DMS53 (cell line): ENCODE measurements at places on chromosomes 11 and 22.

DNA sequence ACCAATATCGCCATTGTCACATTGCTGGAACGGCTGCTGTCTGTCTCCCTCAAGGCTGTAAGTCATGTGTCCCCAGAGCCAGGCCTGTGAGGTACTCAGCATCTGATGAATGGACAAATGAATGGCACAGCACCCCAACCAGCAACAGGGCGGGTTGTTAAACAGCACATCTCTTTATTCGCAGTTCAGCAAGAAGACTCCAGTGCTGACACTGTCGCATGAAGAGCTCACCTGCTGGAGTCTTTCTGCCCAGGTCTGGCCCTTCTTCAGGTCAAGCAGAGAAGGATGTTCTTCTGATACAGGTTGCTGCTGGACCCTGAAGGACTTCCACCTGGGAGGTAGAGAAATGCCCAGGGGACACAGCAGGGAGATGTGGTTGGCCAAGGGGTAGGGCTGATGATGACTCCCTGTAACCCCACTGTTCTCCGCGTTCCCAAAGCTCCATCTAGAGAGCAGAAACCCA is 4.8 kb downstream of the SPATA19 start:
- no peak for DNase-seq

GRCh38 chr11:130600139-130600538 is 151.7 kb downstream of the ADAMTS15 start:
- DNase-seq: no peak

- peak; percentile 62 for DNase-seq
Observed at GRCh38 chr22:44024288-44024921, at the start of gene PARVB. Gene PARVB (plus strand): TSS chr22:44024302. CDS start chr22:44024340, 38 bp downstream.

- DNase-seq: no peak
Observed at GRCh38 chr22:47787501-47788227, 1025.2 kb downstream of the TBC1D22A start.

- DNase-seq: no peak
Observed at GRCh38 chr11:62439785-62440602, 21.2 kb downstream of the SCGB1A1 start.

DNA sequence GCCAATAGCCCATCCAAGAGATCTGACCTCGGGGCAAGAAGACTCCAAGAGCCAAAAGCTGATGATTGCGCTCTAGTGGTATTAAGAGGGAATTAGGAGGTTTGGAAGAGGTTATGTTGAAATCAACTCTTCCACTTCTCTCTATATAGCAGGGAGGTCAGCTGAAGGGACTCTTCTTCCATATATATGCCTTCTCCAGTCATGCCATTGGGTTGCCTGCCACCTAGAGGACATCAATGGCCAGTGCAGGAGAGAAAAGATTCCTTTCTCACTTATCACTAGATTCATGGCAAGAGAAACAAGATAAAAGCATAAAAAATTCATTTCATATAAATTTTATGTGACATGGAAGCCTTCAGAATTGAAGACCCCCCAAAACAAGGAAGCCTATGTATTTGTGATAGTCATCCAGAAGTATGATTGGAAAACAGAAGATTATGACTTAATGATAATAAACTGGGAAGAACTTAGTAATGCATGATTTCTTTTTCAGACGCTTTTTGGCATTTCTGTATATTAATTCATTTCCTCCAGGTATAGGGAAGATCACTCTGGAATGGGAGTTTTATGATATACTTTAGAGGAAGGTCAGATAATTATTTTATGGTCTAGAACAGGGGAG is 435.1 kb upstream of the DDI1 start:
- peak; percentile 85 for DNase-seq

GRCh38 chr22:43400449-43400848 is 11.4 kb upstream of the MPPED1 start:
- no peak for DNase-seq

DNA sequence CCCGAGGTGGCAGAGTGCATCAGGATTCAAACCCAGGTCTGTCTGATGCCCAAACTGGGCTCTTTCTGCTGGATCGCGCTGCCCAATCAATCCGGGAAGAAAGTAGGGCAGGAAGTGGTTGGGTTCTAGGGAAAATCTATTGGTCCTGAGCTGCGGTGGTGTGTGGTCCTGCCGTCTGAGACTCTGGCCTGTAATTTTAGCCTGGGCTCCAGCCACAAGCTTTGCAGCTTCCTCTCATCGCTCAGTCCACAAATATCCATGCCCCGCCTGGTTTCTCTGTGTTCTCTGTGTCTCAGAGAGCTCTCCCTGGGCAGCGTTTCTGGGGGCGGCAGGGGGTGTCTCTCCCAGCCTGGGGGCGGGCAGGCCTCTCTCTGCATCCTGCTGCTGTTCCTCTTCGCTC is 18.7 kb downstream of the CACNG2 start:
- no peak for DNase-seq

DNA sequence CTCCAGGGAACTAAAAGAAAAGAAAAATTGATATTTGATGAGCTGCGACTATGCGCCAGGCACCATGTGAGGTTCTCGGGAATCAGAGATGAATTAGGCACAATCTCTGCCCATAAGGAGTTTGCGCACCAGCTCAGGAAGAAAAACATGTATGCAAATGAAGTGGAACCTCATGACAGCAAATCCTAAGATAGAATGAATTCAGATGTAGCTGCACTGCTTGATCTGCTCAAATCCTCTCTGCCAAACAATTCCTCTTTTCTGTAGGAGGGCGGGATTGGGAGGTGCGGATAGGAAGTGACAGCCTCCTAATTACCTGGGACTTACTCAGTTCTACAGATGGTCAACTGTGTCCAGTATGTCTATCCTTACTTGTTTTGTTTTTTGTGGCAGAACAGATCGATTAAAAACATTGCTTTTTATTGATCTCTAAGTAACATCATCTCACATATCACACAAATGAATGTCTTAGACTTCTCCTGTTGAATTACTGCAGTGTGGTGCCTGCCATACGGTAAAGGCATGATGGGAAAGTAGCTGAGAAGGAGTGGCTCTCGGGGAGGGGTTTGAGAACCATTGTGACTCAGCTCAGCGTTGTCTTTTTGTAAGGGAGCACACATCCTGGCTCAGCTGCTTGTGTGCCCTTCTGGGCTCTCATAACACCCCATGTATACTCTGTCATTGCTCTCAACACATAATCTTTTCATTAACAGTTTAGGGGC is 13.9 kb downstream of the CRTAM start:
- no peak for DNase-seq

DNA sequence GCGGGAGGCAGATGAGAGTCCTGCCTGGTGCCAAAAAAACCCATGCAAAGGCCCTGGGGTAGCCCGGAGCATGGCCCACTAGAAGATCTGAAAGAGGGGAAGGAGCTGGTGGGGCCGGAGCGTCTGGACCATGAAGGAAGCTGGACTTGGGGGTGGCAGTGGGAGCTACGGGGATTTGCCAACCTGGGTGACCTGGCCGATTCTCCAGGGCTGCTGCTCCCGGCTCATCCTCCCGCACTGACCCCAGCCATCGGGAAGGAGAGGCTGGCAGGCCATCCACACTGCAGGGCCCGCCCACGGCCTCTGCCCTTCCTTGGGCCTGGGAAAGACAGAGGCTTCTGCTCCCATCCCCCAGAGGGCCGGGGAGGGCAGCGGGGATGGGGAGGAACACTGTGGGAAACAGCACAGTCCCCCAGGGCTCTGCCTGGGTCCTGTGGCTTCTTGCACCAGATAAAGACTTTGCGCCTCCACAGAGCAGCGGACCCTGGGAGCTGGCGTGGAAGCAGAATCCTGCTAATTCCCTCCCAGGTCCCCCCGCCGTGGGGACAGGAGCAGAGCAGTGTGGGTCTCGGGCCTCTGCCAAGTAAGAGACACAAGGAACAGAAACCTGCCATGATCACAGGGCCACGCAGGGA is 87.1 kb upstream of the LINC01488 start:
- no peak for DNase-seq

DNA sequence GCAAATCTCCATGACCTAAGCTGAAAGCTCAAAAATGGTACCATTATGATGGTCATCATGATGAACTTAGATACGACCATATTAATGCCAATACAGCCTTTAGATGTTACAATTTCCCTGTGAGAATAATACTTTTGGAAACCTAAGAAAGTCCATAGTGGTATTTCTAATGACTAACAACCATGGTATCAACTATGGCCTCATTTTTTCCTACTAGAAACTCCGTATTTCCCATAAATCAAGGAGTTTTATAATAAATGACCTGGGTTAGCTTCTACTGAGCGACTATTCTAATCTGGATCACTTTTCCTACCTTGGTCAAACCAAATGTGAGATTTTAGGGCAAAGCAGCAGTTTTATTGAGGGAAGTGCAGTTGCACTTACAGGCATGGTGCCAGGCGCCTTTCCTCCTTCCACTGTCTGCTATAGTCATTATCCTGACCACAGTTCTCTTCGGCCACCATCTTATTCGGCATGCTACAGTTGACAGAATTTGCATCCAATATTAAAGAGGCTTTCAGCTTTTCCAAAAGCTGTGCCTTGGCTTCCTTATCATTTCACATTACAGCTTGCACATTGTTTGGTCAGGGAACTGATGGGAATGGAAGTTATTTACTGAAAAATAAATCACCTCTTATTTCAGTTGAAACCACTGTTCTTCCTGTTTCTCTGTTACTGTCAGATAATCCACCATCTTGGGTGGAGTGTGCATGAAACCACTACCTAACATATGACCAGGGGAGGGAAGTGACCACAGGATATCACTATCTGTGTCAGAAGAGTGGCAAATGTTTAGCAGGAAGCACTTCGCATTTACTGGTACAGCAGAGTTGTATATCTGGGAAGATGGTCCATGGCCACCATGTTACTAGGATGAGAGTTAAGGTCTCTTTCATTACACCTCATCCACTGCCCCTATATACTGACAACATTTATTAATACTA is 74.5 kb upstream of the PICALM start:
- no peak for DNase-seq

GRCh38 chr11:108561535-108561991 is 32.0 kb downstream of the EXPH5 start:
- no peak for DNase-seq

DNA sequence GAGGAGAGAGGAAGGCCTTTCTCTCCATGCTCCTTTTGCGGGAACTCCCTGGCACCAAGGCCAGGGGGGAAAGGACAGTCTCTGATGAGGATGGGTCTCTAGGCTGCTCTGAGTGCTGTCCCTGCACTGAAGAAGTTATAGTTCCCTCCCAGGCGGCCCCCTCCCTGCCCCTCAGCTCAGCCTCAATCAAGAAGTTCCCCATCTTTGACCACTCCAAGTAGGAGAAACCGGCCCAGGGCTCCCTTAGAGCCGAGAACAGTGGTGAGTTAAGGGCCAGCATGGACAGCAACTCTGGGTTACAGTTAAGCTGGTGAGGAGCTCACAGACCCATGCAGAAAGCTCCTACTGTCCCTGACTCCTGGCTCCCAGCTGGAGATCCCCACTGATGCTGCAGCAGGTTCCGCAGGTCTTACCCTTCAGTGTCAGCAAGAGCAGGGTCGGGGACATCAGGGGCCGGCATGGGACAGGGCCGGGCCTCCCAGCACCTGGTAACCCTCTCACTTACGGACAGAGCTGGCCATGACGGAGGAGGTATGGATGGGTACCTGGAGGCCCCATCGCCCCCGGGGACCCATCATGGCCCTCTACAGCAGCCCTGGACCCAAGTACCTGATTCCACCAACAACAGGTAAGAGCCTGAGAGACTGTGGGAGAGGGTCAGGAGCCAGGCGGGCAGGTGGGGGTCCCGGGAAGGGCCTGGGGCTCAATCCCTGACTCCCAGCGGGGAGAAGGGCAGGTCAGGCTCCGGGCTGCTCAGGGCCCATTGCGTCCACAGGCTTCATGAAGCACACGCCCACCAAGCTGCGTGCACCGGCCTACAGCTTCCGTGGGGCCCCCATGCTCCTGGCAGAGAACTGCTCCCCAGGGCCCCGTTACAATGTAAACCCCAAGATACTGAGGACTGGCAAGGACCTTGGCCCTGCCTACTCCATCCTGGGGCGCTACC is 4.2 kb downstream of the SCGB1C1 start:
- DNase-seq: no peak

GRCh38 chr11:127470306-127470884 is 469.8 kb upstream of the KIRREL3 start:
- DNase-seq: peak; percentile 67

DNA sequence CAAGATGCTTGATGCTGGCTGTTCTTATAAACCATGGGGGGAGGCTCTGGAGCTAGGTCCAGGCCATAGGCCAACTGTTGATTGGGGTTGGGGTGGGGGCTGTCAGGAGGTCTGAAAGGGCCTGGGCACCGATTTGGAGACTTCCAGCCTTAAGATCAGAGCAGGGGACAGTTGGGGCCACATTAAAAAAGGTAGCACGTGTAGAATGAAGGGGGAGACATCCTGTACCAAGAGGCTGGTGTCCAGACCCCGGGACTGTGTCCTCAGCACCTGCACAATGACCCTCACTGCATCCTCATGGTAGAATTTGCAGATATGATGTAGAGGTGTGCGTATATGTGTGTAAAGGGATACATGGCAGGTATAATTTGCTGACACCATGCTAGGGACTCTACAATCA is 12.4 kb upstream of the TBX1 start:
- DNase-seq: no peak

GRCh38 chr22:34592123-34592740 is 473.7 kb upstream of the ISX start:
- DNase-seq: no peak

- no peak for DNase-seq
Observed at GRCh38 chr11:19196432-19196831, 5.4 kb downstream of the CSRP3 start.

DNA sequence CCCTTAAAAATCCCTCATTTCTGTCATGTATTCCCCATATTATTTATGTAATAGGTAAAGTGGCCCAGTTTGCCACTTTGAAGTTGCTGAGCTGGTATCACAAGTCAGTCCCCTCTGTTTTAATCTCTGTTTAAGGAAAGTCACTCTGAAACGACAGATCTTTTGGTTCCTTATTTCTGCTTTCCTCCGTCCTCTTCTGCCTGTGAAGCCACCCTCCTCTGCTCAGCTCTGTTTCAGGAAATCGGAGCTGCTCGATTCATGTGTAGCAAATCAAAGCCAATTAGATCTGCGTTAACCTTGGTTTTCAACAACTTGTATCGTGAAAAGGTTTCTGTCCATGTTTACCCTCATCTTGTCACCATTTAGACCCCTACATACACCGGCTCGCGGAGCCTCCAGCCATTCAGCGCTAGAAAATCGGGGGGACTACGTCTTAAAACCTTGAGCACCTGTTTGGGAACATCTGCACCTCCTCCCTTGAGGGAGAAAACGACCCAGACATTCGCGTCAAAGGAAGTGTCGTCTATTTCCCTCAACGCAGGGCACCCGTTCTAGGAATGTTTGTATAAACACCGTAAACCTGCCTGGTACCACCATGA is 576 bp upstream of the SC5D start:
- peak; percentile 81 for DNase-seq

DNA sequence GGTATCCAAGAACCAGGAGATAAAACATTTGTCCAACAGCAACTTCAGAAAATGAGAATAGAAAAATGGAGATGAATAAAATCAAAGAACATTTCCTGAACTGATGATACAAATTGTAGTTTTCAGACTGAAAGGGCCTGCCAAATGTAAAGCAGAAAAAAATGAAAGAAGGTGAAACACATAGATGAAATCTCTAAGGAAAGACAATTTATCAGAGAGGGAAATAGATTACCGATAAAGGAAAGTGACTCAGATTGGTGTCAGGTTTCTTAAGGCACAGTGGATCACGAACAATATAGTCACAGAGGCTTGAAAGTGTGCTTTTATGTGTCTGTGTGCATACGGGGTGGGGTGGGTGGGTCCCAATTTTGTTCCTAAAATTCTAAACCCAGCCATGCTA is 4.1 kb upstream of the STT3A start:
- peak; percentile 13 for DNase-seq
